ENCODE measurements at places on chromosomes 2 and 18.

- DNase-seq, result no peak
Observed at GRCh38 chr2:36633470-36634092, 35.6 kb upstream of the FEZ2 start.

- no peak for DNase-seq
Observed at GRCh38 chr18:39730606-39731005, 2165.0 kb upstream of the CELF4 start.

DNA sequence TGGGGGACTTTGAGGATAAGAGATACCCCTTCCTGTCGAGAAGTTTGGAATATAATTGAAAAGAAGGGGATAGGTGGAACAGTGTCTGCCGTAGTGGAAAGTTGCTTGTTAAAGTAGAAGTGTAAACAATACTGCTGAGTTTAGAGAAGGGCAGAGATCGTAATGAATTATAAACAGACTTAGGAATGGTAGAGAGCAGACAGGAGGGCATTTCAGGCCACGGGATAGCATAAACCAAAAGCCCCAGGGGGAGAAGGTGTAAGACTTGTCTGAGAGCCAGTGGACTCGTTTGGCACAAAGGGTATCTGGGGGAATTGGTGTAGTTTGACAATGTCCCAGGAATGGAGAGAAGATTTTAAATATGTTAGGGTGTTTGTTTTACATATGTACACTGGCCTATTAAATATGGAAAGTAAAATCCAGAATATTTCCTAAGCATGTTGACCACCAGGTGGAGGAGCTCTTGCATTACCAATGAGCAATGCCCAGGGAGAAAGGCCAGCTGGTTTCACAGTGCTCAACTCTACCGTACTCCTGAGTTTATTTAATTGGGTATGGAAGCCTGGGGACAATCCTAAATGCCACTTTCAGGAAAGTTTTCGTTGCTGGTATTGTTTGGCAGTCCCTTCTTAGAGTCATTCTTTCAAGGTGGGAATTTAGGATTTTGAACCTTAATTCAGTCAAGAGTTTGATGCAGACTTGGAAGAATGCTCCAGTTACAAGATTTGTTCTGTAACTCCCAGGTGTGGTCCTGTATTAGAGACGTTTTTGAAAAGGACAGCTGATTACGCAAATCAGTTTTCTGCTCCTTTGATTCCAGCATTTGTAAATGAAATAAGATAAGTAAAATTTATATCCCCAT is 7.5 kb downstream of the COPS8 start:
- DNase-seq, result no peak

- DNase-seq, result no peak
Observed at GRCh38 chr2:134558208-134558830, 160.5 kb downstream of the TMEM163 start.

- DNase-seq, result no peak
Observed at GRCh38 chr2:85706063-85706462, 11.9 kb downstream of the GNLY start.

DNA sequence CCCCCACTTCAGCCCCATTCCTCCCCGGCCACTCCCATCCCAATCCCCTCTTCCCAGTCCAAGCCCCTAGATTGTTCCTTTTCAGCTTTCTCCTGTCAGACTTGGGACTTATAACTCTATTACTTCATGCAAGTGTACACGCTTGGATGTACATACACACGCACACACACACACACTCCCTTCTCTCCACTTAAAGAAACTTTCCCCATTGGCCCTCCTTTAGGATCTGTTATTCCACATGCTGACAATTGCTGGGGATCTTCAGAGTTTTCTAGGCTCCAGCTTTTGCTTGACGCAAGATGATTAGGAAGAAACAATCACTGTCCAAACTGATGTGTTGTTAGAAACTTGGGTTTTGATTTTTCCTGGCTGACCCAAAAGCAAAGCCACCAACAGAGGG is 75.4 kb downstream of the CDK15 start:
- DNase-seq, result no peak

GRCh38 chr18:63191413-63191812 is 128.2 kb downstream of the BCL2 start:
- no peak for DNase-seq

DNA sequence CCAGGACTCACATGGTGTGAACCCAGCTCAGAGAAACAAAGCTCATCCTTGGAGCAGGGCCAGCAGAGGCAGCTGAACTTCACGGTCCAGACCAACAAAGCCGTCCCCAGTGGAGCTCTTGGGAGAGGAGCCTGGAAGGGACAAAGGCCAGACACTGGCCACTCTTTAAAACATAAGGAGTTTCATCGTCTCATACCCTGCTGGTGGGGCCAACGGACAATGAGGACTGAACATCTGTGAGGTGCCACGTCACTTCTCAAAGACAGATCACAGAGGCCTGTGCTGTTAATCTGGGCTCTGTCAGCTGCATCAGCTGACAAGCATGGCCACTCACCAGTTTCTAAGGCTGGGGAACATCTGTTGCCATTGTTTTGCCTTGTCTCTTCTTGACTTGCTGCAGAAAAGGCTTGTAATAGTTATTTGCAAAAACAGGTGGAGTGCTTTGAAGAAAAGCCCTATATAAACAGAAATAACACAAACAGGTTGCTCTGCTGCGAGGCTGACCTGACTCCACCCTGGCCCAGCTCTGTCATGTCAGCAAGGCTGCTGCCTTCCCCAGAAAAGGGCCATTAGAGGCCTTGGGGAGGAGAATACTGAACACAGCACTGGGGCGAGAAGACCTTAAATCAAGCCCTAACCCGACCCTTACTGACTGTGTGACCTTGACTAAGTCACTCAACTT is 68.1 kb upstream of the DAPL1 start:
- DNase-seq, result no peak

GRCh38 chr18:44654573-44654972 is 26.1 kb upstream of the SETBP1 start:
- no peak for DNase-seq

DNA sequence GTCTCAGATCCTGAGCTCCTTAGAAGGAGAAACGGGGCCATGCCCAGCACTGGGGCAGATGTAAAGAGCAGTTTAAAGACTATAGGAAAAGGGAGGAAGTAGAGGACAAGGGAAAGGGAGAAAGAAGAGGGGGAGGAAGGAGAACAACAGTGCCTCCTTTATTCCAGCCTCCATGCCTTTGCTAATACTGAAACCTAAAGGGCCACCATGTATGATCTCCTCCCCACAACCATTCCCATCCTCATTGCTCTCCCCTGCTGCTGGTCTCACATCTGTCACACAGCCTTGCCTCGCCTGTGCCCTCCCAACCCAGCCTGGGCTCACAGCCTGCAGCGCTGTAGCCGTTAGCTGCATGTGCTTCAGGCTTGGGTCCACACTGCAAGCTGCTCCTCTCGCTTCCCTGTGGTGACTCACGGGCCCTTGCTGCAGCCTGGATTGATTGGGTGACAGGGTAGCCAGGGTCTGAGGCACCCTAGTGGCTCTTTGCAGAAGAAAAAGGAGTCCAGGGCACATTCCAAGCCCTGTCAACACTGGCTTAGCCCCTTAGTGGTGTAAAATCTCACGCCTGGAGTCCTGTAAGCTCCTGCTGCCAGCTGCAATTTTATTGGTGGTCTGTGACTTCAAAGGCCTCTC is 281.9 kb downstream of the SRBD1 start:
- DNase-seq, result no peak

- DNase-seq, result no peak
Observed at GRCh38 chr2:241351640-241352031, 4.4 kb upstream of the FARP2 start.

DNA sequence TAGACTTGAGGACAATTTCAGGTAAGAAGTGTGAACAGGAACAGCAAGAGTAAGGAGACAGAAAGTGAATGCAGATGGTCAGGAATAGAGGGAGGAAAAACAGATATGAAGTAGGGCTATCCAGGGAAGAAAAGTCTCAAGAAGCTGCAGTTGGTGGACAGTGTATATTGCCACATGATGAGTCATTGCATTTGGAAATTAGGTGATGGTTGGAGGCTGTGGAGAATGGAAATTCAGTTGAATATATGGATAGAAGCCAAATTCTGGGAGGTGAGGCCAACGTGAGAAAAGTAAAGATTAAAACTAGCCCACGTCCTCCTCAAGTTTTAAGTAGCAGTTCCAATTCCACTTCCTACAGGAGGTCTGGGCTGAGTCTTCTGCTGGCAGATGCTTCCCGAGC is 158.4 kb downstream of the UBE2E3 start:
- no peak for DNase-seq

Data from activated CD4-positive, alpha-beta T cell treated with anti-CD3 and anti-CD28 coated beads, Interleukin-2, amount 50 U/mL, for 24 hours (primary cell).